ENCODE measurements at places on chromosomes 11 and 22. TPM values are rescaled to one million over a fixed set of nuclear protein-coding genes. Genes with fewer than 3 reads are reported as not detected.

DNA sequence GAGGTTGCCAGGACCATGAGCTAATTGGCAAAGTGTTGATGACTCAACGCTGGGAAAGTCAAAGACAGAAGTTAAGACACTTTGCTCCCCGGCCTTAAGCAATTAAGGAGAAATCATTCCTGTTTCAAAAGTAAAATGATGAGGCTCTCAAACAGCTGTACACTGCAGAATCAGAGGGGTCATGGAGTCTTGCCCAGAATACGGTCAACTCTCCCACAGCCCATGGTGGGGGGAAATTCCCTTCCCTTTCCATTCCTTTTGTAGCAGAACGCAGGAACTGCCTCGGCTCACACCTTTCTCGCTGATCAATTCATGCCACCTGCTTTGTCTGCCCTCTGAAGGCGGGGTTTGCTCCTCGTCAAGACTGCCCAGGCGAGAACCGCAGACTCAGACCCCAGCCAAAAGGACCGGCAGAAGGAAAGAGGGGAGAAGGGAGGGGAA, 52.8 kb downstream of the MN1 start:
- no peak for DNase-seq

C1QTNF4 gene
- 7.1 TPM for polyA plus RNA-seq

APLNR gene
- polyA plus RNA-seq = 3.4 TPM

- no peak for DNase-seq
These were observed 44.1 kb upstream of the GLYATL2 start for GRCh38 chr11:58888579-58888978.

DNA sequence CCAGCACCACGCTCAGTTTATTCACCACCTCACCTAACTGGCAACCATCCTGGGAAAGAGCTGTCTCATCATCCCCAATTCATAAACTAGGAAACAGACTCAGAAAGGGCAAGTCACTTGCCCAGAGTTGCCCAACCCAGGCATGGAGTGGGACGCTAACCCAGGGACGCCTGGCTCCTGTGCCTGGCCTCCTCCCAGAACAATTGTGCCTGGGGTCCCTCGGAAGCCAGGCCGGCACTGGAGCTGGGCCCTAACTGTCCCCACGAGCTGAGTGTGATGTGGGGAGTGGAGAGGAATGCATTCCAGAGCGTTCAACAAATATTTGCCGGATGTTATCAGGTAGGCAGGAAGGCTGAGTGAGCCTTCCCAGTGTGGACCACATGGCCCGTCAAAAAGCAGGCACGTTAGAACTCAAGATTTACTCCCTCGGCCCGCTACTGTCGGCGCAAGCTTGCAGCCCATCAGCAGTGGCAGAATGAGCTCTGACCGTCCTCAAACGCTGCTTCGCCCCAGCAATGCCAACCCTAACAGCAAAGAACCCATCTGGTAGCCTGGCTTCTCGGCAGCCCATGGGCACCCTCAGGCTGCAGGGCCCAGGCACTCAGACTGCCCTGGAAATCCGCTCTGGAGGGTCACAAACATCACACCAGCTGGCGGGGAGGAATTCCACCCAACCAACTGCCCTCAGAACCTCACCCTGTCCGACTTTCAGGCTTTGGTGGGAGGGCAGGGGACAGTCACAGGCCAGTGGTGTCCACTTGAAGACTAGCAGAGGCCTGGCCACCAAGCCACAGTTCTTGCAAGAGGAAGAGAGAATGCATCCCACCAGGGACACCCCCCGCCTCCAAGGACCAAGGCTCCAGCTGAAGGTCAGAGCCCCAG, 35.6 kb downstream of the MYH9 start:
- DNase-seq = no peak

PTDSS2 gene
- polyA plus RNA-seq = 27.0 TPM

OR5D16 gene
- polyA plus RNA-seq = not detected

GRCh38 chr11:33575311-33575710, 125.3 kb downstream of the C11orf91 start:
- DNase-seq = no peak

PKDREJ gene
- polyA plus RNA-seq = 0.14 TPM

- DNase-seq = no peak
These were observed 6.5 kb downstream of the SF1 start for GRCh38 chr11:64771861-64772260.

GRCh38 chr22:22999523-22999922, 70.8 kb upstream of the GNAZ start:
- DNase-seq = no peak

DNA sequence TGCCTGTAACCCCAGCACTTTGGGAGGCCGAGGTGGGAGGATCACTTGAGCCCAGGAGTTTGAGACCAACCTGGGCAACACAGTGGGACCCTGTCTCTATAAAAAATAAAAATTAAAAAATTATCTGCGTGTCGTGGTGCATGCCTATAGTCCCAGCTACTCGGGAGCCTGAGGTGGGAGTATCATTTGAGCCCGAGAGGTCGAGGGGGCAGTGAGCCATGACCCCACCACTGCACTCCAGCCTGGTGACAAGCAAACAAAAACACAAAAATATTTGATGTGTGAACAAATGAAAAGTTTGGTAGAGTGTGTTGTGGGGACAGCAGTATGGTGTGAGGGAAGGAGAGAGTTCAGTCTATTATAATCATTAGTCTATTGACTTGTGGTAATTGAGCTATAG, 90.8 kb upstream of the PARVA start:
- no peak for DNase-seq

DNA sequence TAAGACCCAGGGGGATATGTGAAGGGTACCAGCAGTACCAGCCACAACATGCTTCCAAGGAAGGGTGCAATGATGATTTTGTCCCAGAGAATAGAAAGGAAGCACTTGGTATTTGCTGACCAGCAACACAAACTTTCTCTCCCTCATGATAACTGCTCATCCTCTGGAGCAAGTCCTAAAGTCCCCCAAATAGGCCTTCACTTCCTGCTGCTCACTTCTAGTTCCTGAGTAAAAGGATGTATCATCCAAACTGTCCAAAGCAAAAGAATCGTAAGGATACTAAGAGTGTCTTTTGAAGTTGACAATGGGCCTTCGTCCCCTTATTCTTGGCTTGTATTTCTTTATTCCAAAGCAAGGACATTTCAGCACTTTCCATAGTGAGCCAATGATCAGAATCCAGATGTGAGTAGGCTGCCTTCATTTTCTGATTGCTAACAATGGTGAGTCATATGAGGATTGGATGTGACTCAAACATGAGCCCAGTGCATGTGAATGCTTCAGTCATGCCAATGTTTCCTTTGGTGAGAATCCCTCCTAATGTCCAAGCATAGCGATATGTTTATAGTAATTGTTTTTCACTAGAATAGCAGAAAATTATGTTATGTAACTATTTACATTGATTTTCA, 243.4 kb upstream of the POU2AF2 start:
- no peak for DNase-seq

GRCh38 chr11:9651899-9652748, 11.8 kb upstream of the SWAP70 start:
- DNase-seq = no peak

DNA sequence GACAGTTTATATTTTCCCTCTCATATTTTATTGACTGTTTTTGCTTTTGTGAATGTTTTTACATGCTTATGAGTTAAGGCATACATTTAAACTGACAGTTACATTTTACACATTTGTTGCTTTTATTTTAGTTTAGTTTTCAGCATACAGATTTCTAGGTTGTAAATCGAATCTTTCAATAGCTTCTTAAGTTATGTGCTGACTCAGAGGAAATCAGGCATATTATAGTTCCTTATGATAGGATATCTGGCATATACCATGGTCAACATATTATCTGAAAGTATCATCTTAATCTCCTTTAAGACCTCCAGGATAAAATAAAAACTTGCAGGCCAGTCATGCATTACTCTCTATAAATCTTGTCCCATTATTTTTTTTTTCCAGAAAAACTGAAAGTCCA, 916.6 kb downstream of the LRRC4C start:
- no peak for DNase-seq

DNA sequence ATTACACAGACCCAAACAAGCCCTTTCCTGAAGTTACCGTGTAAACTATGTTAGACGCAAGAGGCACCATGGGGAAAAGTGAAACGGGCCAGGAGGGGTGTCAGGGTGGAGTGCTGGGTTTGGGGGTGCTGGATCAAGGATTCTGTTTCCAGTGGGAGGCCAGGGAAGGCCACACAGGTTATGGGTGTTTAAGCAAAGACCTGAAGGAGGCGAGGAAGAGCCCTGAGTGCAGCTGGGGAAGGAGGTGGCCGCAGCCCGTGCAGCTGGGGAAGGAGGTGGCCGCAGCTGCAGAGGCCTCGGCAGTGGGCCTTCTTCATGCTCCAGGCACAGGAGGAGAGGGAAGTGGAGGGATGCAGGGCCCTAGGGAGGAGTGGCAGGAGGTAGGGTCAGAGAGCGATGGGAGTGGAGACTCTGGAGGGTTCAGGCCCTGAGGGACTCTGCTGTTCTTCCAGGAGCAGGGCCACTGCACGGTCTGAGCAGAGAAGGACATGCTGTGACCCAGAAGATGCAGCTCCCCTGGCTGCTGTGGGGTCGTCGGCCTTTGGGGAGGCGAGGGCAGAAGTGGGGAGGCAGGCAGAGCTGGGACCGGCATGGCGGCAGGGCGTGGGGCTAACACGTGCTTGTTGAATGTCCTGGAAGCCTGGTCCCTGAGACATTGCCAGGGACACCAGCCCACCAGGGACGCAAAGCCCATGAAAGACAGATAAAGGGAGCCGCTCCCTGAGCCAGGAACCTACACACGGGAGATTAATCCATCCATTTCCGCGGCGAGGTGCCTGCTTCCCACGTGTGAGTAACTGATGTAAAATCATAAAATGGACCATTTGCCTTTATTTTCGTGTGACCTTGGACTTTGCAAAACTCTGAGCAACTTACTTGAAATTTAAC, 1049.1 kb downstream of the BRD1 start:
- DNase-seq = no peak

DNA sequence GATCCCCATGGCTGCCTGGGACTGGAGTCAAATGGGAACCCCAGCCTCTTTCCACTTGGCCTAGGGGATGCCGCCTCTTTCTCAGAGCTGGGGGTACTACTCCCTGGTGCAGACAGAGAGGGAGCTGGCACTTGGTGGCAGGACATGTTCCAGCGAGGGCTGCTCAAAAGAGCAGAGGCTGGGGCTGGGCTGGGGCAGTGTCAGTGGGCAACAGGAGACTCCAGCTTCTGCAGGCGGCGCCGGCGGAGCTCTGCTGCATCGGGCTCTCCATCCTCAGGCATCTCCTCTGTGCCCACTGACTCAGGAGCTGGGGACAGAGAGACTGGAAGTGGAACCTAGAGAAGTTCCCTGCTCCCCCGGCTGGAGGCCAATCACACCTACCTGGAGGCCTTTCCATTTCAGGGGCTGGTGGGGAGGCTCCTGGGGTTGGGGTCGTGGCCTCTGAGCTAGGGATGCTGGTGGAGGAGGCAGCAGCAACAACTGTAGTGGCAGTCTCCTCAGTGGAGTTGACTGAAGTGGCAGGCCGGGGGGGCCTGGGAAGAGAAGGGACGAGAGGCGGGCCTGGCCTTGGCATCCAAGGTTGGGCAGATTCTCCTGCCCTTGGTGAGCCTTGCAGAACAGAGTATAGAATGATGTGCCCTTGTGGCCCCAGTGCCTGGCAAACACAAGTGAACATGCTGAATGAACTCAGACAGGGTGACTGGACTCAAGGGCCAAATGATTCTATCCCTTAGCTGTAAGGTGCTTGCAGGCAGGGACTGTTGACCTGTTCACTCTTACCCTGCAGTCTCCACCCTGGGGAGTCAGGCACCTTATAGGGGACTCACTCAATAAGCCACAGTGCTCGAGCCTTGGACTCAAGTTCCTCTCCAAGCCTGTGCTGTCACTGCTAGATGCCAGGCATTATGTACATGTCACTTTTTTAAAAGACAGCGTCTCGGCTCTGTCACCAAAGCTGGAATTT, 5.9 kb downstream of the SYVN1 start:
- no peak for DNase-seq

MMP11 gene
- 5.6 TPM for polyA plus RNA-seq

GRCh38 chr22:31248965-31249958, 37.2 kb downstream of the LIMK2 start:
- DNase-seq = no peak

ST3GAL4 gene
- polyA plus RNA-seq = 48.5 TPM

F2 gene
- polyA plus RNA-seq = 0.84 TPM

IL10RA gene
- 10.8 TPM for polyA plus RNA-seq

CDC42BPG gene
- polyA plus RNA-seq = 3.2 TPM

SLC43A3 gene
- 39.7 TPM for polyA plus RNA-seq

C22orf31 gene
- not detected for polyA plus RNA-seq

ANO5 gene
- polyA plus RNA-seq = 2.7 TPM

GRCh38 chr11:34860034-34860433, 56.1 kb downstream of the APIP start:
- no peak for DNase-seq

OR4X2 gene
- polyA plus RNA-seq = not detected

- no peak for DNase-seq
These were observed 4.8 kb upstream of the NOX4 start for GRCh38 chr11:89495951-89496350.

MYBPC3 gene
- polyA plus RNA-seq = 0.03 TPM

DNA sequence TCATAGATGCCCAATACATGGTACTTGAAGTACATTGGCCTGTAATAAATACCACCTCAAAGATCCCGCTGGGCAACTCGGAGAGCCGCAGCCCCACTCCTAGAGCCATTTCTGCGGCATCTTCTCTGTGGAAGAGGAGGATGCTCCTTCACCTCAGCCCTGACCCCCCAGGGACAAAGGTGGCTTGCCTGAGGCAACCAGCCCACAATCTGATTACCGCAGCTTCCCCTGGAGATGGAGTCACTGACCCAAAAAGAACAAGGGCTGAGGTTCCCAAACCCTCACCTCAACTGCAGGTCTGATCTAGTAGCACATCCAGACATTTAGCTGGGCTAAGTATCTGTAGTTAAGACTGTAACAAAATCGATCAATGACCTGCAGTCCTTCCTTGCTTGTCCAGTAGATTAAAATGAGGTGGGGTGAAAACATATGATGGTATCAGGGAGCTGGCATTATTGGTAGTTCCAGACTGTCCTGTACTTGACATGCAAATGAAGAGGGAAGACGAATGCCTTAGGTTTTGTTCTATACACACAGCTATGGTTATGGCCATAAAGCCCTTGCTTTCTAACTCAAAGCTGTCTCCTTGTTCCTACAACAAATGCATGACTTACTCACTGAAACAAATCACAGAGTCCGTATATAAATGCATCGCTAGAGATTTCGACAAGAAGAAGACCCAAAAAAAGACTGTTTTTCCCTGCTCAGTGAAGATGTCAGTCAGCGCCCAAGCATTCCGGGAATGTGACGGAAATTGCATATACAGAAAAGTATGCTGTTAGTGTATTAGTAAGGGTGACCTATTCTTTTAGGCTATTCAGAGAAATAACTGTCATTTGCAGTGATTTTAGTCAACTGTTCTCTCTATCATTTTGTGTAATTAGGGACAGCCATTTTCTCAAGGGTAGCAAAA, 33.7 kb downstream of the C11orf71 start:
- DNase-seq = no peak

GLYATL1 gene
- 0.41 TPM for polyA plus RNA-seq

RIMBP3B gene
- 0.05 TPM for polyA plus RNA-seq

APOA4 gene
- polyA plus RNA-seq = 0.06 TPM

- no peak for DNase-seq
These were observed 646.2 kb upstream of the ANO5 start for GRCh38 chr11:21546703-21547102.

GRCh38 chr11:133955945-133956421, 785 bp downstream of the IGSF9B start:
- DNase-seq = no peak

- no peak for DNase-seq
These were observed 4.5 kb downstream of the ADAMTS15 start for GRCh38 chr11:130452940-130453339.
